Foreskin fibroblast (primary cell): ENCODE measurements at places on chromosomes 16 and 17.
A peak's percentile ranks its signal among the peaks of the same experiment; 100 is the strongest.

- DNase-seq, result peak; percentile 61
Observed at GRCh38 chr17:17044846-17045561, 2.7 kb downstream of the MPRIP start.

DNA sequence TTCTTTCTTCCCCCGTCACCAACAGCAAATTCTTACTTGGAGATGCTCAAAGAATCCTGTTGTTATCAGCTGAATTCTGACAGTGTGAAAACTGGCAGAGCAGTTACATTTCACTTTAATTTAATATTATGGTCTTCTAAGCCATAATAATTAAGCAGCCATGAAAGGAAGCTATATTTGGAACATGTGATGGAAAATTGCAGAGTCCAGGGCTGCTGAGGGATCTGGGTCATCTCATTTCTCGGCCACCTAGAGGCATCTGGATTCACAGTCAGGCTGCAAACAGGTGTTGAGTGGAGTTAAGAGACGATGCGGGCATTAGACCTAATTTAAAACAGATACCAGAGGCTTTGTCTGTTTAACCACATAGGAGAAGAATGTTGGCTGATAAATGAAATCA is 38.4 kb downstream of the CHD9NB start:
- DNase-seq, result no peak

GRCh38 chr16:14354561-14355351 is 275.3 kb downstream of the PARN start:
- no peak for DNase-seq

DNA sequence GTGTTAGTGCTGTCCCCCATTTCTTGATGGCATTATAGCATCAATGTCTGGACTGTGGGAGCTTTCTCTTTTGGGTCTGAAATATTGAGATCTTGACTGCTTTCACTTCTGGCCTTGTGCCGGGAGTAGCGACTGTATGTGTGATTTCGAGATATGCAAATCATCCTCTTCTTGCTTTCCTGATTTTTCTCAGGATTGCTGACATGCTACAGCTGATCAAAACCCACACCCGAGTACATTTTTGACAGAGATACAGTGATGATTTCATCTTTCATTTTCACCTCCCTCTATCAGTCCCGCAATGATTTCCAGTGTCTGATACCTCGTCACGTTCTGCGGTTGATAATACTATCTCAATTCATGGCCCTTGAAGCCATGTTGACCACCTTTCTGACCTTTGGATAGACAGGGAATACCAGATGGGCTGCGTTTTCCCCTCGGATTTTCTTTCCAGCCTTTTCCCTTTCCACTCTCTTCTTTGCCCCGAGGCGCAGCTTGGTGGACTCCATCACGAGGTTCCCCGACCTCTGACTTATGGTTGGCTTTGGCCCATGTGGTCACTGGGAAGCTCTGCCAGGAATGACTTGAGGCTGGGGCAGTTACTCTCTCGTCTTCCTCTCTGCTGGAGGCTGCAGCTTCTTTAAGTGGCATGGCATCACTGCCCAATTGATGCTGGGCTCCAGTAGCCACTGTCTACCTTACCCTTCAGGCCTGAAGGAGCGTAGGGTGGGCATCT is 184.4 kb downstream of the SNX29 start:
- DNase-seq, result no peak

DNA sequence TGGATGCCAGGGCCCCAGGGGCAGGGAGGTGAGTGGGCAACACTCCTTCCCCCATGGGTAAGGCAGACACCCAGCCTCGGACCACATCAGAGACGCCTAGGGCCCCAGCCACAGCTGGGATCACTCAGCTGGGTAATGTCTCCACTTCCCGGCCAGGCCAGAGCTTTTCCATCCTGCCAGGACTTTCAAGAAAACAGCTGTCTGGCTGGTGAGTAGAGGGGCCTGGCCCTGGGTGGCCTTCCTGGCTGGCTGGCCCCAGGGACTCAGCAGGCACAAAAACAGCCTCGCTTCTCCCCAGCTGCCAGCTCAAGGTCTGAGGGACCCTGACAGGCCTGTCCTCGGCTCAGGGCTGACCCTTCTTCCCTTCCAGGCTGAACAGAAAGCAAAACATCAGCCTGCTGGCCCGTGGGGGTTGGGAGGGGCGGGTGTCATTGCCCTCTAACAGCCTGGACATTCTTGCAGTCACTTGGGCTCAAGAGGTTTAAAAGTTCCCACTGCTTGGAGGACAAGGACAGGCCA is 45.3 kb upstream of the JPH3 start:
- DNase-seq, result peak; percentile 60

DNA sequence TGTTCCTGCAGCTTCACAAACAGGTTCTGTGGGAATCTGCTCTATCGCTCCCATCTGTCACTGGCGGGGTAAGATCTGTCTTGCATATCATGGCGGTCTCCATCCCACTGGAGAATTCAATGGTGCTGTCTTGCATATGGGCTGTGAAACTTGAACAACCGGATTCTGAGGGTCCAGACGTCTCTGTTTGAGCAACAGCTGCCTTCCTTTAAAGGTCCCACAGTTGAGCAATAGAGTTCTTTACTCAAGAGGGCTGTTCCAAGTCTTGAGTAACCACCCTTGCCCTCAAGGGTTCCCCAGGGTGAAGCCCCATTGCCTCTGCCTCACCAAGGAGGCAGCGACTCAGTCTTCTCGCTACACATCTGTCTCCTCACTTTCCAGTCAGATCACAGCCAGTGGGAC is 50.8 kb downstream of the ZFHX3 start:
- DNase-seq, result peak; percentile 68

DNA sequence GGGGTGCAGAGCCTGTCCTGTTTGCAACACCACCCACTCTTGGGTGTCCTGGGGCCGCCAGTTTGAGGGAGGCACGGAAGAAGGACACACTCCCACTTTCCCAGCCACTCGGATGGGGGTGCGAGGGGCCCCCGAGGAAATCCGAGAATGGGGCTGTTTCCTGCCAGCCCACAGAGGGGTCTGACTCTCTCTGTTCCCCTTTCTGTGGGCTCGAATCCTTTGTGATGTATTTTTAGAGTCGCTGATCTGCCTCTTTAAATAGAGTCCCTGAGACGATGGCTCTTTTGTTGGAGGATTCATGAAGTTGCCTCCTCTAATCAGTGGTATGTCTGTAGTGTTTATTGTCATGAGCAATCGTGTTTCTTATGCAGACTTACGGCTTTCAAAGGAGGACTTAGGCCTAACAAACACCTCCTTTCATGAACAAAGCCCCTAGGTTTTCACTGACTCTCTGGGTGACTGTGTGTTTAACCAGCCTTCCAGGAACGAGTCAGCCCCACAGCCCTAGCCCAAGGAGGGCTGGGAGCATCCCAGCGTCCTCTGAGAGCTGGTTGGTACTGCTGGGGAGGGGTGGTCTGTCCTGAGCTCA is 29.1 kb downstream of the CIBAR2 start:
- no peak for DNase-seq

DNA sequence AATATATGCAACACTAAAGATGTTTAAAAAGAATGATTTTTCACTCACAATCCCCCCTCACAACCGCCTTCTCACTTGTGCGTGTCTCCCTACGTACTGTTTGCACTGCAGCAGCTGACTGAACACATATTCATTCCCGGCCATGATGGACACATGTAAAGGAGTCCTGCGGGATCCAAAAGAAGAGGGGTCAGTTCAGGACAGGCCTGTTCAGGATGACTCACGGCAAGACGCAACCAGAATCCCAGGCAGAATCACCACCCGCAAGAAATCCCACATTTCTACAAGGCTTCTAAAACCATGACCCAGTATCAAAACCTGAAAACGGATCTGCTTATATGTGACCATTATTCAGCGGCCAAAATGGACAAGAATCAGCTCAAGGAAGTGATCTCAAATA is 52.3 kb downstream of the CYB5D2 start:
- DNase-seq, result peak; percentile 76

GRCh38 chr16:19177111-19177739 is 9.2 kb downstream of the SYT17 start:
- no peak for DNase-seq

DNA sequence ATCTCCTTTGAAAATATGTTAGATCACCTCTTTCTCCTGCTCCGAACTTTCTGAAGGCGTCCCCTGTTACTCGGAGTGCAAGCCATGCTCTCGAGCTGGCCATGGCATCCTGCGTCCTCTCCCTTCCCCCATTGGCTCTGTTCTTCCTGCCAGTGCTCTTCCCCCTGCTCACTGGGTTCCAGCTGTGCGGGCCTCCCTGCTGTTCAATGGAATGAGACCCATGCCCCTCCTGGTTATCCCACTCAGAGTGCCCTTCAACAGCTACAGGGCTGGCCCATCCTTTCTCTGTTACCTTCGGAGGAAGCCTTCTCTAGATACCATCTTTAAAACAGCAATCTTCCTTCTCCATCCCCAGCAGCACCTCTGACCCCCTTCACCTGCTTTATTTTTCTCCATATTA is 504.3 kb downstream of the MAF start:
- no peak for DNase-seq

GRCh38 chr17:48814504-48814903 is 2.5 kb downstream of the TTLL6 start:
- peak; percentile 19 for DNase-seq

GRCh38 chr17:74235040-74235581 is 21.7 kb downstream of the TTYH2 start:
- DNase-seq, result no peak

- no peak for DNase-seq
Observed at GRCh38 chr16:3188675-3188924, 596 bp downstream of the OR1F1 start.

DNA sequence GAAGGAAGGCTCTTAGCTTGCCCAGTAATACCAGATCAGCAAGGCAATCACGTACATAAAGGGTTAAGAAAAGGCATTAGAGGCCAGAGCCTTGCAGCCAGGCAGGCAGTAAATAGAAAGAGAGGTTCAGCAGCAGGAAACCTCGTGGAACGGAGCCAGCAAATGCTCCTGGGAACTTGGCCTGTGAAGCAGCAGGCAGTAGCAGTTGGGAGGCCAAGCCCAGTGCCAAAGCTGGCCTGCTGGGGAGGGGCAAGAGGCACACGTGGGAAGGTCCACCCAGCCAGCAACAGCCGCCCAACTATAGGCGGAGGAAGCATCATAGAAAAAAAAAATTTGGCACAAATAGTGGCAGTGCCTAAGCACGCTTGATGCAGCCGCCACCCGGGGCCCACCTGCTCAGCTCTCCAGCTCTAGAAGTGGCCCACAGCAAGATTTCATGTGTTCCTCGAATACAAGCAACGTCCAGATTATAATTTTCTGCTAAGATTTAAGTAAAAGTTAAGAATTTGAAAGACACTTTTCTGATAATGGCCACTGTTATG is 2339.5 kb downstream of the TP53TG3F start:
- no peak for DNase-seq

DNA sequence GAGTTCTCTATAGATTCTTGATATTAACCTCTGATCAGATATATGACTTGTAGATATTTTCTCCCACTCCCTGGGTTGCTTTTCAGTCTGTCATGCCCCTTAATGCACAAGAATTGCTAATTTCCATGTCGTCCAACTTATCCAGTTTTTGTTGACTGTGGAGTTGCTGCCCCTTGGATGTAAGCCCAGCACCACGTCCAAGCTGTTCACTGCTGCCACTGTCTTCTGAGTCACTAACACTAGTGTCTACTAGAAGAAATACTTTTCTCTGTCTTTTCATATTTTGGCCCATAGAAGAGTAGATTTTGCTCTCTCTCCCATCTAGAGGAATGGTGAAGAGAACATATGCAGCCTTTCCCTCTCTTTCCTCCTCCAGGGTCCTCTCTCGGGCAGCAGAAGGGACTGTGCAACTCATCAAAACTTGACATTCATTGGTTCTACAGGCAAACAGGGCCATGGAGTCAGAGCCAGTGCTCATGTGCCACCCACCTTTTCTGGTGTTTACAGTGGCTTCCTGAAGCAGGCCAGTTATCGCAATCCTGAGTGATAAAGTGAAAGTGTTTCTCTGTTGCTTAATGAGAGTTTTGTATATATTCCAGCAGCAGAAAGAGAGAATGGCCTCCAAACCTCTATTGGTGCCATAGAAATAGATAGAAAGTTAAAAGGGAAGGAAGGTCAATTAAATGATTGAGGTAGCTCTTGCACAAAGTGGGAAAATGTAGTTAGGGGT is 22.6 kb upstream of the PMP22 start:
- no peak for DNase-seq

GRCh38 chr16:25855063-25855462 is 163.3 kb downstream of the HS3ST4 start:
- DNase-seq, result no peak

GRCh38 chr17:20206068-20206467 is 196.9 kb downstream of the SPECC1 start:
- no peak for DNase-seq

DNA sequence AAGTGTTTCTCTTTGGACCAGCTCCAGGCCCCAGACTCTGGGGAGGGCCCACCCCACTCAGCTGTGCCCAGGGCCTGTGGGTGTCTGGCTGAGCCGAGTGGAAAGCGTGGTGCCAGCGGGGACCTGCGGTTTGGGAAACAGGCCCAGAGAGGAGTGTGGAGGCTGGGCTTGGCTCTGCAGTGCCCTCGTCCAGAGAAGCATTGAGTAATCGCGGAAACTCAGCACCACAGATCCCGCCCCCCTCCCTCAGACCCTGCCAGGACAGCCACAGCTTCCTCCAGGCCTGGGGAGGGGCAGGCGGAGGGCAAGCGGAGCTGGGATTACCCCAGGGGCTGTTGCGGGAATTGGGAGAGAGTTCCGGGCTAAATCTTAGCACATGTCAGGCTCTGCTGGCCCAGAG is 14.6 kb upstream of the PITPNA start:
- DNase-seq, result peak; percentile 91

DNA sequence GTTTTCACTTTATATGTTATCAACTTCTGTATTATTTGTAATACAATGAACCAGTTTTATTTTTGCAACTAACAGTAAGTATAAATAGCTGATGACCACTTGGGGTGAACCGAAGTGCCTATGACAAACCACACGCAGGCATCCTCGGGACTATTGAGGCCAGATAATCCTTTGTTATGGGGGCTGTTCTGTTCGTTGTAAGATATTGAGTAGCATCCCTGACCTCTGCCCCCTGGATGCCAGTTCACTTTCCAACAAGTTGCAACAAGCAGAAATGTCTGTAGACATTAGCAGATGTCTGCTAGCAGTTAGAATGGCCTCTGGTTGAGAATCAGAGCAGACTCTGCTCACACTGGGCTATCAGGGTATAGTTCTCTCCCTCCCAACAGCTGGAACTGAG is 277.0 kb downstream of the WWOX start:
- DNase-seq, result no peak

GRCh38 chr16:86697715-86698114 is 119.4 kb downstream of the FOXL1 start:
- peak; percentile 54 for DNase-seq

DNA sequence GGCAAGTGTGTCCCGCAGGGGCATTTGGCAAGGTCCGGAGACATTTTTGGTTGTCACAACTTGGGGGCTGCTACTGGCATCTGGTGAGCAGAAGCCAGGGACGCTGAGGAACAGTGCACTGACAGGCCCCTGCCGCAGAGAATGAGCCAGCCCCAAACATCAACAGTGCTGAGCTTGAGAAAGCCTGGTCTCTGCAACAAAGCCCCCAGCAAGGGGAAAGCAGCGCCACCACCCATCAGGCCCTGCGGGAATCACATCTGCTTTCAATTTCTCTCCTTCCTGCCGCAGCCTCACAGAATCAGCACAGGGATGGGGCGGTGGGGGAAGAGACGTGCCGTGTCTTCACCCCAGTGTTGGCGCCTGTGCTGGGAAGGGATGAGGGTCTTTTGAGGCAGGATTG is 14.8 kb upstream of the PRPSAP1 start:
- DNase-seq, result no peak
